ENCODE measurements at places on chromosomes 16 and 17.

DNA sequence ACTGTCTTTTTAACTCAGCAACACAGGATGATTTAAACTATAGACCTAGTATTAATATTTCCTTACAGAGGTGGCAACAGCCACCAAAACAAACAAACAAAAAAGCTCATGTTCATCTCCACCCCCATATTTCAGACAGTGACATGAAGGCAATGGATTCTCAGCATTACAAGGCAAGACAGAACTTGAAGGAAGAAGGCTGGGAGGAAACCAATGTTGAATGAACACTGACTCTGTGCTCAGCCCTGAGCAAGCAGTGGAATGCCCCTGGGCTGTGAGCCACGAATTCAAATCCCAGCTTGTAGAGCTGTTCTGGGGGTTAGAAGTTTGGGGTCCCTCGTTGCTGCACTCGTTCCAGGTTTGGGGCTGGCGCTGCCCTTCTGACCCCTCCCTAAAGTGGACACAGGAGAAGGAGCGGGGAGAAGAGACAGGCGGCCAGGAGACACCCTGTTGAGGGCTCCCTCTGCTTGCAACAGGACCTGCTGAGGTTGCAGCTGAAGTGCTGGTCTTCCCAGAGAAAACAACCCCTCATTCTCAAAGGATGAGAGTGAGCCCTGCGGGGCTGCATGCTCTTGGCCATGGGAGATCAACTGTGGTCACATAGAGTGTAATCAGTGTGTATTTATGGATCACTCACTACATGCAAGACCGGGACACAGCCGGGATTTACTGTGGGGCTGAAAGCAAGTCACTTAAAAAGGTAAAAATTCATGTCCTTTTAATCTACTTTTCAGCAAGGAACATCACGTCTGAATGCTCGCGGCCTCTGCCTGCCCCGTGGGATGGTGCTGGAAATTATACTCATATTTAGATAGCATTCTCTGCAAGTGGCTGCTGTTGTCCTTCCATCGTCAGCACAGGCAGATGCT lies 34.3 kb downstream of the MYH3 start:
- DNase-seq = no peak

DNA sequence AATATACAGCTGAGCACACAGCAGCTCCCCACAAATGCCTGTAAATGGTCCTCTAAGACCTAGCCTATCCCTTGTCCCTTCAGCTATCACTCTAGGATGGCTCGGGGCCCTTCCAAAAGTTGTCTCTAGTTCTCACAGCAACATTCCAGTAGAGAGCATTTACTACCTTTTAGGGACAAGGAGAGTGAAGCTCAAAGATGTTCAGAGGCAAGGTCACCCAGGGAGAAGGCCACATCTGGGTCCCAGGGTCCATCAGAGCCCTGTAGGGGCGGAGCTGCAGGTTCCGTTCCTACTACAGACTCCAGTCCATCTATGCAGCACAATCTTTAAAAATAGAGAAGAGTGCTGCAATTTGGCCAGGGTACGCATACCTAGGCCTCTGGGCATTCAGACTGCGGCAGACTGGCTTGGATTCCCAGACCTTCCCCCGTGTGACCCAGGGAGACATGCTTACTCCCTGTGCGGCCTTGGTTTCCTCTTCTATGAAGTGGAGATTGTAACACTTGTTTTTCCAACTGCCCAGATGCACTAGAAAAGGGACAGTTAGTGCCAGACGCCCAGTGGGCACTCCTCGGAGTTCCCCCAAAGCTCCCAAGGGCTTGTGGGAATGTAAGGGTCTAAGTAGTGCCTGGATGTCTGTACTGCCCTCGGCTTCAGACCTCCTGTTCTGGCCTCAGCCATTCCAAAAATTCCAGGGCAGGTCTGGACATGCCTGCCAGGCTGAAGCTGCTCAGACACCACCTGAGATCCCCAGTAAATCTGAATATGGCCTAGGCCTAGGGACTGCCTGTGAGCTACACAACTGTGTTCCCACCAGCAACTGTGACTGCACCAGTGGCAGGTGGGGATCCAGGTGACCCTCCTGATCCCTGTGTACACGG lies 2.5 kb downstream of the SLC12A4 start:
- no peak for DNase-seq

GRCh38 chr17:70181376-70181775 lies 12.0 kb downstream of the KCNJ2 start:
- DNase-seq = peak; percentile 34

GRCh38 chr16:29126057-29126494 lies 141.2 kb downstream of the LAT start:
- no peak for DNase-seq

DNA sequence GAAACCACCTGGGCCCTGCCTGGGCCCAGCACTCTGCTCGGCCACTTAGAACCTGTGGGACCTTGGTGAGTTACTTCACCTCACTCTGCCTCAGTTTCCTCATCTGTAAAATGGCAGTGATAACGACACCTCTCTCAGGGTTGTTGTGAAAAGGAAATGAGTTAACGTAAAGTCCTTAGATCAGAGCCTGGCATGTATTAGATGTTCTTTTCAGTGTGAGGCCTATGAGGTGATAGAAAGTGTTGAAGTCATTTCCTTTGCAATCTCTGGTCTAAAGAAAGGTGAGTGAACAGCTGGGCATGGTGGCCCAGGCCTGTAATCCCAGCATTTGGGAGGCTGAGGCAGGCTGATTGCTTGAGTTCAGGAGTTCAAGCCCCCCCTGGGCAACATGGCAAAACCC lies 51.7 kb upstream of the LGALS9 start:
- DNase-seq = no peak

DNA sequence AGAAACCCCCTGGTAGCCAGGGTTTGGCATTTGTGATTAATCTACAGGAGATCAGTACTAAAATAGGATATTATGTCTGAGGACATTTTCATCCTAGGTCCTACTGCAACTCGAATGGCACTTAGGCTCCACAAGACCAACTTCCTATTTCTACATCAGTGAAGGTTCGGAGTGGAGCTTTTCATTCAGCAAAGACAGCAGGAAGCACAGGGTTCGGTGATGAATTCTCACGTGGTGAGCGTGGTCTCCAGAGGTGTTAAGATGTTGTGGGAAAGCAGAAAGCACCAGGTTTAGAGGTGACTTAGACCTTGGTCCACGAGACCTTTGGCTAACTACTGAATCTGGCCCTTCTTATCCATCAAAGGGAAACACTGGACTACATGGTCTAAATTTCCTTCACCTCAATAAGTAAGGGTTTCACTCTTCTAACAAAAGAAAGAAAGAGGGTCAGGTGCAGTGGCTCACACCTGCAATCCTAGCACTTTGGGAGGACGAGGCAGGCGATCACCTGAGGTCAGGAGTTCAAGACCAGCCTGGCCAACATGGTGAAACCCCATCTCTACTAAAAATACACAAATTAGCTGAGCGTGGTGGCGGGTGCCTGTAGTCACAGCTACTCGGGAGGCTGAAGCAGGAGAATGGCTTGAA lies 13.9 kb upstream of the HELZ start:
- DNase-seq = no peak

DNA sequence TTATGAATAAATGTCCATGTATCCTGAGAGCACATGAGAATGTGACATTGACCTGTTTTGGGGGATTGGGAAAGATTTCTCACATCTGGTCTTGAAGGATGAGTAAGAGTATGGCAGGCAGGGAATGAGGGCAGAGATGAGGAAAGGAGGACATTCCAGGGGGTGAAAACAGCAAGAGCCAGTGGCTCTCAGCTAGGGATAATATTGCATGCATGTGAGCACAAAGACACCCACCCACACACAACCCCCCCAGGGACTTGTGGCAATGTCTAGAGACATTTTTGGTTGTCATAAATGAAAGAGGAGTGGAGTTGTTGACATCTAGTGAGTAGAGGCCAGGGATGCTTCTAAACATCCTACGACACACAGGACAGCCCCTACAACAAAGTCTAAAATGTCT lies 6.0 kb downstream of the MYO1D start:
- DNase-seq = peak; percentile 73

- DNase-seq = no peak
Measured at GRCh38 chr16:19033761-19034160, 33.7 kb upstream of the COQ7 start.

- DNase-seq = no peak
Measured at GRCh38 chr16:31182391-31182790, 2.5 kb downstream of the FUS start.

GRCh38 chr17:67376415-67376736 lies 705 bp upstream of the PITPNC1 start:
- DNase-seq = peak; percentile 87

- no peak for DNase-seq
Measured at GRCh38 chr16:9528511-9529079, 437.2 kb downstream of the HAPSTR1 start.

GRCh38 chr17:4744999-4745969 lies 5.6 kb upstream of the CXCL16 start:
- no peak for DNase-seq

GRCh38 chr17:77594416-77595209 lies 363.9 kb upstream of the TNRC6C start:
- no peak for DNase-seq

GRCh38 chr16:1430759-1431496 lies at the start of gene PERCC1:
TSS of gene PERCC1 (plus strand) at chr16:1431078. CDS start at chr16:1432594, 1,516 bp downstream.
- DNase-seq = no peak

DNA sequence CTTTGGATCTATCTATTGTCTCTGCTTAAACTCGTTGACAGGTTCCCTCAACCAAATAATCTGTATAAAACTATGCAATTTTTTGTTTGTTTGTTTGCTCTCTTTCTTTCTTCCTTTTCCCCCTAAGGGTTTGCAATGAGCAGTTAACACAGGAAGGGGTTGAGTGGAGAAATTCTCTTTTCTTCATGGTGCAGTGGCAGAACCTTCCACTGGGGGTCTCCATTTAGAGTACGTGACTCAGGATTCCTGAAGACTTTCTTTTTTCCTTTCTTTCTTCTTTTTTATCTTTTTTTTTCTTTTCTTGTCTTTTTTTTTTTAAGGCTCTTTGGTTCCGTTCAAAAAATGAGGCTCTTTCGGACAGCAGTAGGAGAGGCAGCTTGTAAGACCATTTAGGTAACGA lies 19.5 kb upstream of the RBFOX1 start:
- DNase-seq = no peak

DNA sequence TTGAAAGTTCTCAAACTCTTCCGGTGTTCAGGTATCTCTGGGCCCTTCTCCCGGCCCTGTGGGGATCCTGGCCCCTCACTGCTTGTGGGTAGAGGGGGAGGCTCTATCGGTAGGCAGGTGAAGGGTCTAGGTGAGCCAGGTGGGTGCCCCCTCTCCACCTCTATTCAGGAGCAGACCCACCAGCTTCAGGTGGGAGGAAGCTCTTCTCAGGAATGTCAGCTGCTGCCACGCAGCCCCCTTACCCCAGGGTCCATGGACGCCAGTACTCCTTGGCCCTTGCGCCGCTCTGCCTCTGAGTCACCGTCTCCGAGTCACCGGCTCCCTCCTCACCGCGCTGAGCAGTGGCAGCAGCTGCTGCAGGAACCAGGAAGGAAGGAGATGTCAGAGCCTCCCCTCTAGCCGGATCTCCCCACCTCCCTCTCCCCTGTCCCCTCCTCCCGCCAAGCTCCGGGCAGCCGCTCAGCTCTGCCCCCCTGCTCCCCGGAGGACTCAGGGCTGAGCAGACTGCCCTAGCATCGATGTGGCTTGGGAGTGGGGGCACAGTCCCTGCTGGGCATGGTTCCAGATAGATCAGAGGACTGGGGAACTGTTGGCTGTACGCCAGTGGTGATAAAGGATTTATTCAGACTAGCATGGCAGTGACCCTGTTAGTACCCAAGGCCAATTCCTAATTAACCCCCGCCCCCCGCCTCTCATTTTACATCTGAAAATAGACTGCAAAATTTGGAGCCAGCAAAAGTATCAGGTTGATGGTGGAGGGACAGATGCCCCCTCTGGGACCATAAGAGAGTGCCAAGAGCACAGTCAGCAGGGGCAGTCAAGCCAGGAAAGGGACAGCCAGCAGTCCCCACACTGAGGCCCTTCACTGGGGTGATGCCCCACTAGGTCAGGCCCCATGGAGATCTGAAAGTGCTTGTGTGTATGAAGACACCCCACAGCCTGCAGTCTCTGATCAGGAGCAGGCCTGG lies at the start of gene OSBPL7:
Gene OSBPL7, minus strand, starts transcription at position 371 of the 968 bp plus-strand sequence. CDS start 1,516 bp downstream, outside the sequence.
- peak; percentile 71 for DNase-seq

GRCh38 chr17:16924696-16925440 lies 47.0 kb downstream of the TNFRSF13B start:
- DNase-seq = no peak

DNA sequence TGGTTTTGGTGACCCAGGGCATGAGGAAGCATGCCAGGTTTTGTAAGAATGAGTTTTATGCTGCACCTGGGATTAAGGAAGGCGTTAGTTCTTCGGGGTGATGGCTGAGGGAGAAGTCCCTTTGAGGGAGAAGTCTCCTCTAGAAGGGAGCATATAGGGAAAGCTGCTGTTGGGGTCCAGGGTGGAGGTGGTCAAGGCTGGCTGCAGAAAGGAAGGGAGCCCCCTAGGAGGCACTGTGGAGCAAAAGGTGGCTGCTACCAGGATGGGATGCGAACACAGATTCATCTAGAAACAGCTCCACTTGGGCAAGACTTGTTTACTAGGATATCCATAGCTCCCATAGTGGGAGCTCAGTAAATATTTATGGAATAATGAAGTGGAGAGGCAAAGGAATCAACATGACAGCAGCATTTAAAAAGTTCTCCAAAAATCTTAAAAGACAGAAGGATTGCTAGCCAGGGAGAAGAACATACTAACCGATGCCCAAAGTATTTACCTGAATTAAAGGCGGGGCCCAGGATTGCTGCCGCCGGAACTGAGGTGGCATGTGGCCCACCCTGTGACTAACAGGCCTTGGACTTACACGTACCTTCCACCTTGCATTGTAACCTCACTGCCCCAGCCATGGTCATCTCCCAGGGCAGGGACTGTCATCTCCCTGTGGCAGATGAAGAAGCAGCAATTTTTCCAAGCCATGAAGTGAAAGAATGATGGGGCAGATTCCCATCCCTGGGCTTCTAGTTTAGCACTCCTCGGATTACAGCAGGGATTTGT lies 7.1 kb upstream of the LPCAT2 start:
- DNase-seq = no peak

- DNase-seq = no peak
Measured at GRCh38 chr17:37699285-37699973, 45.4 kb downstream of the HNF1B start.

DNA sequence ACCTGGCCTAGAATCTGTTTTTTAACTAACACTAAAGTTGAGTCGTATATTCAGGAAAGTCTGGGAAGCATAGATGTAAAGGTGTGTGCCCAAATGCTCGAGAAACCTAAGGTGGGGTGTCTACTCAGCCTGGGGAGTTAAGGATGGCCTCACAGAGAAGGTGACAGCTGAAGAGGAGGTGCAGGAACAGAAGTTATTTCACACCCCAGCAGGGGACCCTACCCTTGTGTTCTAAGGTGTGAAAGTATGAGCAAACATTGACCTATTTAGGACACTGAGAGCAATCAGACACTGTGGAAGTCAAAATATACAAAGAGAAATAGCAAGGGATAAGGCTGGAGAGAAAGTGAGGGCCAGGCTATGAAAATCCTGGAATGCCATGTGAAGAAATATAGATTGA lies 49.0 kb upstream of the DHX40 start:
- no peak for DNase-seq
